Small intestine (tissue), 16 donors: ENCODE measurements at places on chromosomes 5 and 9.

DNA sequence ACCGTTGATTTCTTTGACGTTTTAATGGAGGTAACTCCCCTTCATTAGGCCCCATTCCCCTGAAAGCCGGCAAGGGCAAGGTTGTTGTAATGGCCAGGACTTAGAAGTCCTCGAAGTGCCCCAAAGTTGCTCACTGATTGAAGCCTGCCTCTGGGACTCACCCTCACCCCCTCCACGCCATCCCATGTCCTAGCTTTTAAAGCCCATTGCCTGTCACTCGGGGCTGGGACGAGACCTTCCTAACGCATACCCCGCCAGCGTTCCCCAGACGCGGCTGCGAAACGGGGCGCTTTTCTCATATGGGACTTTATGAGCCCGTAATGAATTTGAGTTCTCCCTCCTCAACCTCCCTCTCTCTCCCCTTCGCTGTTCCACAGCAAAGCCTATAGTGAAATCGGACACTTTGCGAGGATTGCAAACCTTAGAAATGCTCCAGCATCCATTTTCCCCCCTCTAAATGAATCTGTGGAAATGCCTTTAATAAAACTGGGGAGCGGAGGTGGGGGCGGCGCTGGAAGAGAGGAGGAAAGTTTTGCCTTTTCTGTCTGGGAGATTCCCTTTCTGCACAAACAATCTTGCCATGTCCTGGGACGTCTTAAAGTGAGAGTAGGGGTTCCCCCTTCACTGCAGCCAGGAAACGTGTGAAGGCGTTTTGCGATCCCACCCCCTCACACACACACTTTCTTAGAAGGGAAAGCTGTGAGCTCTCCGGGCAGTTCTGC lies 1.5 kb downstream of the PAPPA start:
- no peaks in the 10 kb centered on the region for H3K36me3 ChIP-seq
- peak overlapping the region; percentile 33 for H3K4me3 ChIP-seq

GRCh38 chr5:132177691-132178149 lies 49.9 kb downstream of the P4HA2 start:
- H3K36me3 ChIP-seq, result no peaks in the 10 kb centered on the region
- H3K4me3 ChIP-seq, result no peak overlapping the region
- H3K4me1 ChIP-seq, result no peaks in the 10 kb centered on the region
- no peak overlapping the region for H3K27ac ChIP-seq
- no peaks in the 10 kb centered on the region for H3K27me3 ChIP-seq

- no peaks in the 10 kb centered on the region for H3K27me3 ChIP-seq
- no peak overlapping the region for H3K27ac ChIP-seq
- no peak overlapping the region for H3K4me3 ChIP-seq
- H3K4me1 ChIP-seq, result no peaks in the 10 kb centered on the region
- no peak for DNase-seq
Measured at GRCh38 chr5:68898951-68899471, 194.8 kb upstream of the SLC30A5 start.

- no peaks in the 10 kb centered on the region for H3K27me3 ChIP-seq
- DNase-seq, result no peak
- H3K27ac ChIP-seq, result no peak overlapping the region
- peaks cover under 1% of the 10 kb centered on the region for H3K4me1 ChIP-seq
- no peak overlapping the region for H3K4me3 ChIP-seq
Measured at GRCh38 chr9:132283863-132284262, 70.9 kb downstream of the SETX start.

DNA sequence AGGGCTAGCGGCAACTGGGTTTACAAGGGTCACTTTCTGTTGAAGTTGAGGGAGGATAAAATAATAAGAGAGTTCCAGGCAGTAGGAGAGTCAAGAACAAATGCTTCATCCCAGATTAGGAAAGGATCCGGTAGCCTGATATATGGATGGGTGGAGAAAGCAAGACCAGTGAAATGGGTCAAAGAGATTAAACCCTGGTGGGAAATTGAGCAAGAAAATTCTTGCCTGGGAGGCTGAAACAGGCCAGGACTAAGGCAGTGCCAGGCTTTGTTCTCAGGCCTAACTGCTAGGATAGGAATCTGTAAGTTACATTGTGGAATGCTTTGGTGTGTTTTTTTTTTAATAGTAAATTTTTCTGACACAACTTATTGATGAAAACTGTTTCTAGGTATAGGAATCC lies 257.4 kb upstream of the RFX3 start:
- H3K27ac ChIP-seq, result no peak overlapping the region
- no peaks in the 10 kb centered on the region for H3K27me3 ChIP-seq
- no peak for DNase-seq
- no peaks in the 10 kb centered on the region for H3K4me1 ChIP-seq
- no peak overlapping the region for H3K4me3 ChIP-seq
- no peaks in the 10 kb centered on the region for H3K36me3 ChIP-seq

DNA sequence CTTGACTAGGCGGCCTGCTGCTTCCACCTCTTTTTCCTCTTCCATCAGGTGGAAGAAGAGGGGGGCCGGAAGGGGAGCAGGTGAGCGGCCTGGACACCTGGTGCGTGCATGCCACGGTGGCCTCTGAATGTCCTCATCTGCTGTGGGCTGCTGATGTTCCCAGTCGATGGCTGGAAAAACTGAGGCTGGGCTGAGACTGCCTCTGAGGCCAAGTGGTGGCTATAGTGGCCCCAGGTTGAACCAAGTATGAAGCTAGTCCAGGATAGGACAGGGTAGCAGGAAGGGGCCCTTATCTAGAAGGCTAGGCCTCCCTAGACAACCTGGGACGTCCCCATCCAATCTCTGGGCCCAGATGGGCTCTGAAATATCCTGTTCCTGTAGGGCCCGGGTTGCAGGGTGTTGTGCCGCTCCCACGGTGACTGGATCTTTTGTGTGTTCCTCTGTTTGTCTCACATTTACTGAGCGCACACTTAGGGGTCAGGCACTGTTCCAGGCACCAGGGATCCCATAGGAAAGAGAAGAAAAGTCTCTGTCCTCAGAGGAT lies 753 bp upstream of the NR5A1 start:
- no peak overlapping the region for H3K4me3 ChIP-seq
- DNase-seq, result no peak
- H3K27ac ChIP-seq, result no peak overlapping the region

DNA sequence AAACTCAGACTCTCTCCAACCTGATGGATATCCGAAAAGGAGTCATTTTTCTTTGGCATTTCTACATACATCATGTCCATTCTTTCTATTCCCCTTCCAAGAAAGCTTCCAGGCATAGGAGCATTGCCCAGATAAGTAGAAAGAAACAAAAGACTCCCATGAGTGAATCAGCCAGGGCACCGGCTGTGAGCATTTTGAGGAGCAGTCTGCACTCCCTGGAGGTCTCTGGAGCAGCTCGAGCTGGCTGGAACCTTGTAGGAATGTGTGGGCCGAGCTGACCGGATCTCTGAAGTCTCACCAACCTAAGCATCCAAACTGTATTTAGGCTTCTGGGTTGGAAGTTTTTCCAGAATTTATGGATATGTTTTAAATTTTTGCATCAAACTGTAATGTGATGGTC lies 161.4 kb upstream of the TRPC7 start:
- no peaks in the 10 kb centered on the region for H3K36me3 ChIP-seq
- no peak overlapping the region for H3K27ac ChIP-seq
- no peak for DNase-seq
- H3K4me1 ChIP-seq, result no peaks in the 10 kb centered on the region

DNA sequence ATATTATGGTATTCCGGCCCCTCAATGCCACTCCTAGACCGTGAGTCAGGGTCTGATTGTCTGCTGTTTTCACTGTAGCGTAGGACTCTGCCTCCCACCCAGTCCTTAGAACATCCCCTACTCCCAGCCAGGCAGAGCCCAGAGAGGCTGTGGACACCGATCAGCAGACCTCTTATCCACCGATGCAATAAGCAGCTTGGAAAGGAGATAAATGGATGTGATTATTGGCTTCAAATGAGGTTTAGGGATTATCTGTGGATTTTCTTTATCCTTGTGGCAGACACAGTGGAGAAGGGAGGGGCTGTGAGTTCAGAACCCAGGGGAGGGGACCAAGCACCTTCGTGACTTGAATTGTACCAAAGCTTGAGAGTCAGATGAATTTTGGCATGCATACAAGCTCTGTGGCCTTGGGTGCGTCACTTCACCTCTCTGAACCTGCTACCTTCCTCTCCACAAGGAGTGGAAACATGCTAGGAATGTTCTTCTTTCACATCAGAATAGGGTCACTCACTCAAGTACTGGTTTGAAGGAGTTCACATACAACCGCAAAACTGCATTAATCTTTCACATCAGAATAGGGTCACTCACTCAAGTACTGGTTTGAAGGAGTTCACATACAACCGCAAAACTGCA lies 83.1 kb upstream of the CPLX2 start:
- no peaks in the 10 kb centered on the region for H3K4me1 ChIP-seq
- no peak overlapping the region for H3K27ac ChIP-seq
- no peak for DNase-seq
- peaks cover 3% of the 10 kb centered on the region for H3K27me3 ChIP-seq

- no peaks in the 10 kb centered on the region for H3K27me3 ChIP-seq
- H3K36me3 ChIP-seq, result no peaks in the 10 kb centered on the region
- H3K4me3 ChIP-seq, result no peak overlapping the region
- no peak for DNase-seq
- H3K27ac ChIP-seq, result no peak overlapping the region
Measured at GRCh38 chr5:111720333-111720890, 36.6 kb downstream of the NREP start.

- H3K4me1 ChIP-seq, result no peaks in the 10 kb centered on the region
- H3K4me3 ChIP-seq, result no peak overlapping the region
- H3K27ac ChIP-seq, result no peak overlapping the region
- no peak for DNase-seq
- no peaks in the 10 kb centered on the region for H3K36me3 ChIP-seq
Measured at GRCh38 chr9:20538092-20538491, 84.2 kb downstream of the MLLT3 start.

GRCh38 chr9:129394061-129394885 lies 216.2 kb upstream of the IER5L start:
- no peaks in the 10 kb centered on the region for H3K36me3 ChIP-seq
- no peak overlapping the region for H3K4me3 ChIP-seq
- no peaks in the 10 kb centered on the region for H3K27me3 ChIP-seq
- no peak for DNase-seq
- H3K4me1 ChIP-seq, result peaks cover 24% of the 10 kb centered on the region

DNA sequence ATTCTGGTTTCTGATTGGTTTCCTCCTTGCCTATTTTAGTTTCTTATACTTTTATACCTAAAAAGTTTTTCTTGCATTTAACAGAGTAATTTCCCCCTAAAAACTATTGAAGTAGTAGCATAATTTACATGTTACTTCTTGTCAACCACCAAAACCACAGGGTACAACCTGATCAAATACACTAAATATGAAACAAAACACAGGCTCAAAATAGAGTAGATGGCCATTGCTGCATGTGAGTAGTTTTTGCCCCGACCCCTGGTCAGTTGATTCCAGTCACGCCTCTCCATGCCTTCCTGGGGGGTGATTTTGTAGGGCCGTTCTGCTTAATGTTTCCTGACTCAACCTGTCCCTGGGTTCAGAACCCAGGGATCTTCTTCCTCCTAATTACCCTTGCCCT lies 101.8 kb downstream of the TLE4 start:
- no peak for DNase-seq
- H3K4me1 ChIP-seq, result peaks cover 2% of the 10 kb centered on the region
- no peak overlapping the region for H3K4me3 ChIP-seq
- no peaks in the 10 kb centered on the region for H3K36me3 ChIP-seq

DNA sequence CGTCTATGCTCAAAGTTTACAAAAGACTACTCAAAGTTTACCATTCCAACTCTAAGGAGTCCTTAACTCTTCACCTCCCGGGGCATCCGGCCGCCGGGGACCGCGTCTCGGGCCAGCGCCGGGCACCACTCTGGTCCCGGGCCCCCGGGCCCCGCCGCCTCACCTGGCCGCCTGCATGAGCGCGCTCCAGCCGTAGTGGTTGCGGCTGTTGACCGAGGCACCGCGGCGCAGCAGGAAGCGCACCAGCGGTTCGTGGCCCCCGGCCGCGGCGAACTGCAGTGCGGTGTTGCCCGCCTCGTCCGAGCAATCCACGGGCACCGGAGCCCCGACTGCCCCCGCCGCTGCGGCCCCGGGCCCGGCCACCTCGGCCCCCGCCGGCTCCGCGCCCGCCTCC lies 388 bp downstream of the ANKS6 start:
- H3K27me3 ChIP-seq, result no peaks in the 10 kb centered on the region
- peaks cover 32% of the 10 kb centered on the region for H3K4me1 ChIP-seq
- H3K36me3 ChIP-seq, result no peaks in the 10 kb centered on the region
- DNase-seq, result no peak

- H3K36me3 ChIP-seq, result no peaks in the 10 kb centered on the region
Measured at GRCh38 chr9:32294106-32294505, 90.3 kb upstream of the ACO1 start.

GRCh38 chr9:27441741-27442070 lies 82.4 kb upstream of the IFNK start:
- H3K4me3 ChIP-seq, result no peak overlapping the region
- peak overlapping the region; percentile 87 for H3K27ac ChIP-seq
- H3K27me3 ChIP-seq, result no peaks in the 10 kb centered on the region
- H3K4me1 ChIP-seq, result peaks cover 7% of the 10 kb centered on the region
- no peak for DNase-seq

GRCh38 chr5:111310711-111311620 lies 86.8 kb downstream of the CAMK4 start:
- no peak overlapping the region for H3K4me3 ChIP-seq
- no peaks in the 10 kb centered on the region for H3K36me3 ChIP-seq
- no peak for DNase-seq
- no peak overlapping the region for H3K27ac ChIP-seq

DNA sequence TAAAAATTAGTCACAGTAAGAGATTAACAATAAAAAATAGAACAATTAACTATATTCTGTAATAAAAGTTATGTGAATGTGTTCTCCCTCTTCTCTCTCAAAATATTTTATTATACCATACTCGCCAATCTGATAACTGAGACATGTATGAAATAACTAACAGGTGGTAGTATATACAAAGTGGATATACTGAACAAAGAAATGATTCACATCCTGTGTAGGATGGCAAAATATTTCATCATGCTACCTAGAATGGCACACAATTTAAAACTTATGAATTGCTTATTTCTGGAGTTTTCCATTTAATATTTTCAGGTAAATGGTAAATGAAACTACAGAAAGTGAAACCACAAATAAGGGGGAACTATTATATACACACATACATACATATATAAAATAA lies 152.5 kb downstream of the RNF180 start:
- no peak overlapping the region for H3K4me3 ChIP-seq
- H3K27me3 ChIP-seq, result no peaks in the 10 kb centered on the region
- H3K4me1 ChIP-seq, result no peaks in the 10 kb centered on the region
- H3K36me3 ChIP-seq, result no peaks in the 10 kb centered on the region
- no peak for DNase-seq
- no peak overlapping the region for H3K27ac ChIP-seq

DNA sequence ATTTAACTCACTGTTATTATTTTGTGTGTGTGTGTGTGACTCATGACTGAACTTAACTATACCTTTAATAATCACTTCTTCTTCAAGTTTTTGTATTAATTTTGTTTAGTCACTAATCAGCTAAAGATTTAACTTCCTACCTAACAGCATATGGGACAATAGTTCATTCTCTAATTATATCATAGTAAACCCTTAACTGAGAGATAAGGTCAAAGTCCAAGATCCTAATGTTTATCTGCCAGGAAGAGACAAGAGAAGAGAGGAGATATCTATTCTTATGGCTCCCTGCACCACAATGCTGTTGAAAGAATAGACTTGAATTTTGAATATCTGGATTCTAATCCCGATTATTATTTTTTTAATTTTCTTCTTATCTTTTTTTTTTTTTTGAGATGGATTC lies 28.1 kb downstream of the FREM1 start:
- H3K4me1 ChIP-seq, result peaks cover 5% of the 10 kb centered on the region
- H3K4me3 ChIP-seq, result no peak overlapping the region
- no peaks in the 10 kb centered on the region for H3K36me3 ChIP-seq

- no peaks in the 10 kb centered on the region for H3K4me1 ChIP-seq
- no peak overlapping the region for H3K4me3 ChIP-seq
- no peaks in the 10 kb centered on the region for H3K36me3 ChIP-seq
Measured at GRCh38 chr5:77282337-77283027, 72.0 kb downstream of the PDE8B start.

GRCh38 chr9:4508246-4508906 lies 18.1 kb downstream of the SLC1A1 start:
- H3K27me3 ChIP-seq, result no peaks in the 10 kb centered on the region
- peaks cover 45% of the 10 kb centered on the region for H3K4me1 ChIP-seq
- peak; percentile 85 for DNase-seq
- peak overlapping the region; percentile 35 for H3K27ac ChIP-seq
